Midbrain (tissue), 1 donor: ENCODE measurements at places on chromosomes 5 and 9.

- no peak for DNase-seq
Observed at GRCh38 chr5:172350212-172351181, 66.9 kb upstream of the UBTD2 start.

DNA sequence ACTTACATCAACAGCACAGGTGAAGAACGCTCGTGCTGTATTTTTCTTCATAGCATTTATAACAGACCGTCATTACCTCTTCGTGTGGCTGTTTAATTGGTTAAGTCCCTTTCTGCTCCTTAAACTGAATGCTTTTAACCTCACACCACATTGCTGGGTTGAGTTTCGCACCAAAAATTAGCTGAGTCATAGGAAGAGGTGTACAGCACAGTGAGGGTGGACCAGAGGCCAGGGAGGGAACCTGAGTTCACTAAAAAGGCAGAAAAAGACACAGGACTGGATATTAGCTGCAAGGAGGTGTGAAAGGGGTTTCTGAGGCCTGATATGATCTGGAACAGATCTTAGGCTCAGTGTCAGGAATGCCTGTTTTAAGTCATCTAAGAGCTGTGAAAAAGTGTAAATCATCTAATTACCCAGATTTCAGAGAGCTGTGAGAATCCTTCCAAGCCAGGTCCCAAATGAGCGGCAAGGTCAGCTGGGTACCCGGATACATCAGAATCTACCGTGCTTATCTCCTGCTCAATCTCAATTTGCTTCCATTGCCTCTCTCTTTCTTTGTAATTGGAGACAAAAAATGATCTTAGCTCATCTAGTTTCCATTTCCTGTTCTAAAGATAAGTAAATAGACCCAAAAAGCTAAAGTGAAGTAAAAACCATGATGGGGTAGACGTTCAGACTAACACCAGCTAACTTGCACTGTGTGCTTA is 7.1 kb upstream of the CFAP90 start:
- DNase-seq: no peak

- DNase-seq: no peak
Observed at GRCh38 chr5:168342151-168342825, 50.8 kb downstream of the WWC1 start.

- DNase-seq: no peak
Observed at GRCh38 chr5:55634866-55635265, 77.3 kb downstream of the SLC38A9 start.

- no peak for DNase-seq
Observed at GRCh38 chr5:120533581-120533980, 69.5 kb downstream of the PRR16 start.

DNA sequence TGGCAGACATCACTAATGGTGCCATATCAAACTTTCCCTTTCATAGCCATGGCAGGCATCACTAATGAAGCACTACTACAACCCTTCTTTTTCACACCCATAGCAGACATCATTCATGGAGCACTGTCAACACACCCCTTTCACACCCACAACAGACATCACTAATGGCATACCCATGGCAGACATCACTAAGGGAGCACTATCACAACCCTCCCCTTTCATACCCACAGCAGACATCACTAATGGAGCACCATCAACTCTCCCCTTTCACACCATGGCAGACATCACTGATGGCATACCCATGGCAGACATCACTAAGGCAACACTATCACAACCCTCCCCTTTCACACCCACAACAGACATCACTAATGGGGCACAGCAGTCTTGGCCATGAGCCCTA is 33.7 kb downstream of the LAMC3 start:
- DNase-seq: no peak

GRCh38 chr5:71475788-71476384 is 20.4 kb downstream of the BDP1 start:
- peak; percentile 2 for DNase-seq

- DNase-seq: no peak
Observed at GRCh38 chr9:8734760-8735159, 935.2 kb upstream of the DMAC1 start.

DNA sequence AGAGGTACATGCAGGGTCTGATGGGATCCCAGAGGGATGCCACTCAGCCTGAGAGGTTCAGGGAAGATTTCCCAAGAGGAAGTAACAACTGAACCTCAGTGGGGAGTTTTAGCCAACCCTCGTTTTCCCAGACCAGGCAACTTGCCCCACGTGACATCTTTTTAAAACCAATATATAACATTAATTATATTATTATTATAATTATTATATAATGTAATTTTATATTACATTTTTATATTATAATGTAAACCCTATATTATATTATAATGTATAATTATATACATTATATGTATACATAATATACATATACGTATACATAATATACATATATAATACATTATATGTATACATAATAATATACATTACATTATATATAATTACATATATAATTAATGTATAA is 62.8 kb upstream of the WWC1 start:
- no peak for DNase-seq

- no peak for DNase-seq
Observed at GRCh38 chr5:143248391-143248790, 155.1 kb downstream of the NR3C1 start.

- no peak for DNase-seq
Observed at GRCh38 chr5:179194941-179195381, 134.8 kb downstream of the ZNF354C start.

GRCh38 chr5:106094204-106094607 is 1576.5 kb downstream of the EFNA5 start:
- DNase-seq: no peak

DNA sequence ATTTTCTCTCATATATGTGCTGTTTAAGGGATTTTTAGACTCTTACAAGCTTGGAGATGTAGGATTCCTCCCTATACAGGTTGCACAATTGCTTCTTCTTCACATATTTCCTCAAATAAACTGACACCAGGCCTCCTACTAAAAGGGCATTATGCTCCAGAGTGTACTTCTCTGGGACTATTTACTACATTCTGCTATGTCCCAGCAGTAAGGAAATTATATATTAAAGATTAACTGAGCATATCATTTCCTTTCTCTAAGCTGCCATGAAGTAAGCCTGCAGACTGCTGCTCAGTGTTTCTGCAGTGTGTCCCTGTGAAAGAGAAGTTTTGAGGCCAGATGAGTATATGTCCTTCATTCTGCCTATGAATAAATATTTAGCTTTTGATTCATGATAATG is 356.9 kb upstream of the NUDT12 start:
- DNase-seq: no peak

- no peak for DNase-seq
Observed at GRCh38 chr5:15354021-15354420, 146.0 kb upstream of the FBXL7 start.

DNA sequence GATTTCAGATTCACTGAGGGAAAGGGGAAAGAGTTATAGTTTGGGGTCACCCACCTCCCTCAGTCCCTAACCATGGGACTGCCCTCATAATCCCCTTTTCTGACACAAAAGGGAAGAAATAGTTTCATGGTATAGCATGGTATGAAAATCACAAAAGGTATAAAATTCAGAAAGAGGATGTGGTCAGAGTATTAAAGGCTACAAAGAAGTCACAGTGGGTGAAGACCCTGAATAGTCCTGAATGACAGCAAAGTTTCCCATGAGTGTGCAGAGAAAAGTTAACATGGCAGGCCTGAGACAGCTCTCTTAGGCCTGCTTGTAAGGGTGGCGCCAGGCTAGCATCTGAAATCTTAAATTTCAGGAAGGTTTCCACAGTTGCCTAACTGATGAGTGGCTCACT is 290.6 kb upstream of the ZNF608 start:
- DNase-seq: no peak

DNA sequence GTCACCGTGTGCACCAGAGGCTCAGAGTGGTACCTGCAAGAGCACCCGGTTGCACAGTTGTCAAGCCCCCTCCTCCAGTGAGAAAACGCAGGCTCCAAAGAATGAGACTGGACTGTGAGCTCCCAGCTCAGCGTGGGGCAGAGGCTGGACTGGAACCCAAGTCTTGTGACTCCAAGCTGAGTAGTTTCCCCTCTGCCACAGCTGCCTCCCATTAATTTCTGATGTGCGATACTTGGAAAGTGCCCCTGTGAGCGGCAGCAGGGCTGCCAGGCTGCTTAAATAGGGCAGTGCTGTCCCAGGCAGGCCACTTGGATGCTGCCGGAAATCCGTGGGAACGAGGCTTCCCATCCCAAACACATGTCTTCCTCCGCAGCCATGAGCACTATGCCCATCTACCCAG is 62.2 kb upstream of the ANGPTL2 start:
- DNase-seq: no peak

GRCh38 chr9:96256800-96257199 is 45.2 kb downstream of the HSD17B3 start:
- no peak for DNase-seq
